Vagina (tissue), 2 donors: ENCODE measurements at places on chromosomes 5 and 9.

- no peaks in the 10 kb centered on the region for H3K4me1 ChIP-seq
- no peak overlapping the region for H3K4me3 ChIP-seq
- DNase-seq: no peak
- no peaks in the 10 kb centered on the region for H3K36me3 ChIP-seq
- no peaks in the 10 kb centered on the region for H3K27me3 ChIP-seq
Observed at GRCh38 chr5:179137016-179137642, 77.0 kb downstream of the ZNF354C start.

GRCh38 chr9:19618816-19619215 is 170.0 kb downstream of the SLC24A2 start:
- no peak for DNase-seq
- H3K36me3 ChIP-seq: no peaks in the 10 kb centered on the region
- no peaks in the 10 kb centered on the region for H3K27me3 ChIP-seq

- H3K27ac ChIP-seq: peak overlapping the region; percentile 44
- H3K4me3 ChIP-seq: no peak overlapping the region
- no peaks in the 10 kb centered on the region for H3K27me3 ChIP-seq
- no peaks in the 10 kb centered on the region for H3K36me3 ChIP-seq
- peak; percentile 85 for DNase-seq
- no peaks in the 10 kb centered on the region for H3K4me1 ChIP-seq
Observed at GRCh38 chr9:16236882-16237281, 633.6 kb downstream of the BNC2 start.

GRCh38 chr9:72150661-72151060 is 1.4 kb downstream of the GDA start:
- H3K4me3 ChIP-seq: no peak overlapping the region
- no peaks in the 10 kb centered on the region for H3K36me3 ChIP-seq
- H3K4me1 ChIP-seq: peaks cover 8% of the 10 kb centered on the region
- DNase-seq: no peak
- H3K27me3 ChIP-seq: peaks cover 9% of the 10 kb centered on the region

DNA sequence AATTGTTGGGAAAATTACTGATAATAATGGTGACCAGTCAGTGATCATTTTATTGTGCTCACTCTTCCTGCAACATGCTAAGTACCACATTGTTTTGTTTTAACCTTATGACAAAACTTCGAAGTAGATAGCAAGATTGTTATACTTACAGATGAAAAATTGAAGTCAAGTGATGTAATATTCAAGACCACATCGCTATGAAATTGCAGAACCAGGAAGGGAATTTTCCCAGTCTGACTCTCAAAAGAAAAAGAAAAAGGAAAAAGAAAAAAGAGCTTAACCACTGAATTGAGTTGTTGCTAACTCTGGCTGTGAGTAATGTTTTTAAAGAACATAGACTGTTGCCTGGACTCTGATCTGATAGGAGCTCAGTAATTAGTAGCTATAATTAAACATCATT is 170.6 kb upstream of the HAPLN1 start:
- no peaks in the 10 kb centered on the region for H3K4me1 ChIP-seq
- no peaks in the 10 kb centered on the region for H3K36me3 ChIP-seq
- H3K27ac ChIP-seq: no peak overlapping the region
- H3K27me3 ChIP-seq: no peaks in the 10 kb centered on the region
- no peak for DNase-seq
- H3K4me3 ChIP-seq: no peak overlapping the region
